SJCRH30 (cell line): ENCODE measurements at places on chromosomes 12 and 14. TPM values are rescaled to one million over a fixed set of nuclear protein-coding genes. Genes with fewer than 3 reads are reported as not detected.

The CLSTN3 gene
- 6.5 and 6.9 TPM in 2 replicates for total RNA-seq

DNA sequence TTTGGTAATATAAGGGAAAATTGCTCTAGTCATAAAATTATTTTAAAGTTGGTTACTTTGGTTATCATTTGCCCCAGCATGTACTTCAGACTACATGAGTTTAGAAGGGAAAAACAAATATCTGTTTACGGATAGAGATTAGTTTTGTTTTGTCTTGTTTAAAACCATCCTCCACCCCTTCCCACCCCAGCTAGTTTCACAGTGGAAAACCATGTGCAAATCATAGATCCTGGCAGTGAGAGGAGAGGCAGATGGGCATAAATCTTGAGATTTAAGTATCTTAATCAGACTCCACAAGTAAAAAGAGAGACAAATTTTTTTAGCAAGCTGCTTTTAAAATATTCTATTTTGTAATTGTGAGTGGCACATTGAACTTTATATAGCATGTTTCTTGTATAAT is 424.7 kb downstream of the TMEM117 start:
- H3K27me3 ChIP-seq = no peaks in the 10 kb centered on the region
- no peak overlapping the region for H3K4me3 ChIP-seq
- H3K36me3 ChIP-seq = no peaks in the 10 kb centered on the region
- no peaks in the 10 kb centered on the region for H3K4me1 ChIP-seq
- no peak overlapping the region for H3K27ac ChIP-seq

DNA sequence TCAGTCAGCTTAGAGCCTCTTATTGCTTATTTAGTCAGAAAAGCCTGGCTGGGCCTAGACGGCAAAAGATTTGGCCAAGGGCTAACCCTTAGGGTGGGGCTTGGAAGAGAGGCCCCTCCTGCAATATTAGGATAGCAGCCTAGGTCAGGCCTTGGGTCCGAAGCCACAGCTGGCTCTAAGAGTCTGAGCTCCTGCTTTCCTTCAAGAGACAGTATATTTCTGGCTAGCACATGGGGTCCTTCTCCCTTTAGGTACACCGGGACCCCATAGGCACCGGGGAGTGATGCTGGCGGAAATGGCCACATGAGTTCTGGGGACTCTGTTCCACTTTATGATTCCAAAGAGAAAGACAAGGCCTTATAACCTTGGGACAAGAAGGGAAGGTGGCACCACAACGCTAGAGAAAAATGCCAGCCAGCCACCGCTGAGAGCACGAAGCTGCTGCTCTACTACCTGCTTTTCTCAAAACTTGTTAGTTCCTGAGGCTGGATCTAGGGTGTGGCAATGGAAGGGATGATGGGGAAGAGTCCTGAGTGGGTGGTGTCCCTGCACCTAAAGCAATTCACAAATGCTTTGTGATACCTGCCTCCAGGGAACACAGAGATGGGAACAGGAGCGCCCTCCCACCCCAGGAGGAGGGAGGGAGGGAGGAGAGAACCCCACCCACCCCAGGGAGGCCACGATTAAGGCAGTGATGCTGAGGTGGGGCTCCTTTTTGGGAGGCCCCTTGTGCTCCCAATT is 3.1 kb upstream of the AVIL start:
- H3K36me3 ChIP-seq = peaks cover 76% of the 10 kb centered on the region
- peak; percentile 63 for DNase-seq
- H3K27ac ChIP-seq = no peak overlapping the region
- no peaks in the 10 kb centered on the region for H3K4me1 ChIP-seq
- no peaks in the 10 kb centered on the region for H3K27me3 ChIP-seq

- no peaks in the 10 kb centered on the region for H3K27me3 ChIP-seq
- H3K36me3 ChIP-seq = no peaks in the 10 kb centered on the region
- no peaks in the 10 kb centered on the region for H3K4me1 ChIP-seq
- DNase-seq = no peak
- no peak overlapping the region for H3K4me3 ChIP-seq
Observed at GRCh38 chr14:60599727-60600126, 49.5 kb downstream of the SIX1 start.

DNA sequence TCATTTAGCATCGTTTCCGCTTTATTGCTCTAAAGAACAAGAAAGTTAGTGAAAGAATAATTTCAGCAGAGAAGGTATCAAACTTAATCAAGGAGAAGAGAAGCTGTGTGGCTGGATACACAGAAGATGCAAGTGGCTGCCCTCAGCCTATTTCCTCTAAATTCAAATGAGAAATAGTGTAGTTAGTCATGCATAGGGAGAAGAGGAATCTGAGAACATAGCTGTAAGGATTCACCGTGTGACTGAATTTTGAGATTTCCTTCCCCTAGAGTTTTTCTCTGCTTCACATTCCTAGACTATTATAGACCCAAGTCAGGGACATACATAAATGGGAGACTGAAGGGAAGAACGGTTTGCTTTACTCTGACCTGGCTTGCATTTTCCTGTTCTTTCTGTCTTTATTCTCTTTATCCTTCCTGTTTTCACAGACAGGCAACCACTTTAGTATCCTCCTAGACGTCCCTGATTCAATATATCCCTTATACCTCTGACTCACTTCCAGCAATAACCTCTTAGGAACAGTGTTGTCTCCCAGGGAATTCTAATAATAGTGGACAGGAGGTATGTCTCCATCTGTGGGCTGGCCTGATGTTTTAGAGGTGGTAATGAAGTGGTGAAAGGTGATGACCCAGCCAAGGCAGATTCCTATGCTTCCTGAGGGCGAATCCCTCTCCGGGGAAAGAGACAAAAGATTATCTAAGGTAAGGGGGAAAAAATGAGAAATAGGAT is 7.0 kb downstream of the RNASE10 start:
- no peaks in the 10 kb centered on the region for H3K36me3 ChIP-seq
- no peak overlapping the region for H3K27ac ChIP-seq
- no peak overlapping the region for H3K4me3 ChIP-seq
- H3K27me3 ChIP-seq = no peaks in the 10 kb centered on the region
- no peaks in the 10 kb centered on the region for H3K4me1 ChIP-seq

DNA sequence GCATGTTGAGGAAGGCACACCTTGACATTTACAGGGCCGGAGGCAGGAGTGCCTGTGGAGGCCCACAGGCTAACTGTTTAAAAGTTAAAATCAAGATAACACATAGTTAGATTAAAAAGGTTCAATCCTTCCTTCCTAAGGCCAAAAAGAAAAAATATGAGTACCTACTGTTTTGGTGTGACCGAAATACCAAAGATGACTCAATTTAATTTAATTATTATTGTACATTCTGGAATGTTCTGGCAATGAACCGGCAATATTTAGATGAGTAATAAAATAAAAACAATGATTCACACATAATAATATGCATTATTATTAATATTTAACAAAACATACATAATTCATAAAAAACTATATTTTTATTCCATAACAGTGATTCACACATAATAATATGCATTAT is 136.8 kb upstream of the NTF3 start:
- no peak overlapping the region for H3K27ac ChIP-seq
- no peaks in the 10 kb centered on the region for H3K36me3 ChIP-seq
- no peak overlapping the region for H3K4me3 ChIP-seq
- no peak for DNase-seq
- no peaks in the 10 kb centered on the region for H3K27me3 ChIP-seq

DNA sequence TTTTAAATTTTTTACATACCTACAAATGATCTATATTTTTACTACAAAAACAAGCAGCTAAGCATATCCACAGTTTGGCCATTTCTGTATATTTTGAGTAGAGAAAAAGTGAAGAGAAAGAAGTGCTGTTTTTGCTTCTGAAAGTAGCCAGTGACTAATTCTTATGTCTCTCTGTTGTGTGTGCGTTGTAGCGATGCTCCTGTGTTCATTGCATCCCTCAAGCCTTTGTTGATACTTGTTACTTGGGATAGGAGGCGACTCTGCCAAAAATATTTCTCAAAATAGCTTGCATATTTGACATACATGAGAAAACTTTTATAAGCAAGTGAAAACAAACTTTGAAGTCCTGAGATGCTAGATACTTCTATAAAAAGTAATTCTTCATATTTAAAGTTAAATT is 714.1 kb downstream of the FSCB start:
- H3K27ac ChIP-seq = no peak overlapping the region
- H3K4me3 ChIP-seq = no peak overlapping the region
- H3K27me3 ChIP-seq = no peaks in the 10 kb centered on the region
- H3K4me1 ChIP-seq = no peaks in the 10 kb centered on the region

DNA sequence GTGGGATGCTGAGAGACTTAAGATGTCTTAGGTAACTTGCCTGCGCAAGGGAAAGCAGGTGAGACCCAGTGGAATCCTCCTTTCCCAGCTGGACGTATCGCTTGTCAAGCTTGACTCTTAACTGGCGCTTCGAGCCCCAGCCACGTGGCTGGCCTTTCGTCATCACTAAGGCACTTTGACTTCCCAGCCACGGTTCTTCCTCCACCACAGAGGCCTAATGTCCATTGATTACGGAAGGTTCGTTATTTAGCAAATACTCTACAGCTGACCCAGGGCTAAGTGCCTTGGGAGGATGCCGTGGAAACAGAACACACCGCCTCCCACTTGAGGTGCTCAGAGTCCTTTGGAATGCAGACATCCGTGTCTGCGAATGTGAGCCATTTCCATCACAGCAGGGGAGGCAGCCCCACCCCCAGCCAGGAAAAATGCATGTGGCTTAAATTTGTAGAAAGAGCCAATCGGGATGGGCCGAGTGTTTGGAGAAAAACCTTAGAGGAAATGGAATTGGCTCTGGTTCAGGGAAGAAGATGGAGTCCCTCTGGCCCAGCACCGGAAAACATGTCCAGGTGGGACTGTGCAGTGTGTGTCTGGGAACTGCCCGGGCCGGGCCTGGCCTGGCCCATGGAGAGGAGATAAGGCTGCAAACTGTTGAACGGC is 115.7 kb downstream of the PLXNC1 start:
- no peak for DNase-seq
- no peak overlapping the region for H3K4me3 ChIP-seq
- no peaks in the 10 kb centered on the region for H3K36me3 ChIP-seq
- H3K27ac ChIP-seq = no peak overlapping the region
- no peaks in the 10 kb centered on the region for H3K27me3 ChIP-seq
